GM18507 (cell line): ENCODE measurements at places on chromosomes 5 and 9.

- DNase-seq = no peak
Observed at GRCh38 chr9:14522627-14523379, 170.4 kb downstream of the ZDHHC21 start.

DNA sequence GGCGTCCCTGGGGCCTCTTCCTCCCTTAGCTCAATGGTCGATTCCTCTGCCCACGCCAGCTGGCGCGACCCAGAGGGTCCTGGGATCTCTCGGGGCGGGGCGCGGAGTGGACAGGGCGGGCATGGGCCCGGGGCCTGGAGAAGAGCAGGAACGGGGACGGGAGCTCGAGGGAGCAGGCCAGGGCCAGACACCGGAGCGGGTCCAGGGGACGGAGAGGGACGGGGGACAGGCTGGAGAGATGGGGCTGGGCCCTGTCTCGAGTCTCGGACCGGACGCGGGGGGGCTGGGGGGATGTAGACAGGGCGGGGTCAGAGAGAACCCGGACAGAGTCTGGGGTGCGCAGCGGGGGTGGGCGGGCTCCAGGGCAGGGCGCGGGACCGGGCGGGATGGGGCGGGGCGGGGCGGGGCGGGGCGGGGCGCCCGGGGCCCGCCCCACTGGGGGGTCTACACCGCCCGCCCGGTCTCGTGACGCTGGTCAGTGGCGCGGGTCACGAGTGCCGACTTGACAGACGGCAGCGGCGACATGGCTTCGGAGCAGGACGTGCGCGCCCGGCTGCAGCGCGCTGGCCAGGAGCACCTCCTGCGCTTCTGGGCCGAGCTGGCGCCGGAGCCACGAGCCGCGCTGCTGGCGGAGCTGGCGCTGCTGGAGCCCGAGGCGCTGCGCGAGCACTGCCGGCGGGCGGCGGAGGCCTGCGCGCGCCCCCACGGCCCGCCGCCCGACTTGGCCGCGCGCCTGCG, at the start of gene UAP1L1:
Gene UAP1L1, plus strand, starts transcription at position 508 of the 738 bp plus-strand sequence. Its CDS starts 16 bp downstream, at position 524.
- no peak for DNase-seq

GRCh38 chr9:92245005-92245797, 48.3 kb downstream of the IARS1 start:
- DNase-seq = no peak

DNA sequence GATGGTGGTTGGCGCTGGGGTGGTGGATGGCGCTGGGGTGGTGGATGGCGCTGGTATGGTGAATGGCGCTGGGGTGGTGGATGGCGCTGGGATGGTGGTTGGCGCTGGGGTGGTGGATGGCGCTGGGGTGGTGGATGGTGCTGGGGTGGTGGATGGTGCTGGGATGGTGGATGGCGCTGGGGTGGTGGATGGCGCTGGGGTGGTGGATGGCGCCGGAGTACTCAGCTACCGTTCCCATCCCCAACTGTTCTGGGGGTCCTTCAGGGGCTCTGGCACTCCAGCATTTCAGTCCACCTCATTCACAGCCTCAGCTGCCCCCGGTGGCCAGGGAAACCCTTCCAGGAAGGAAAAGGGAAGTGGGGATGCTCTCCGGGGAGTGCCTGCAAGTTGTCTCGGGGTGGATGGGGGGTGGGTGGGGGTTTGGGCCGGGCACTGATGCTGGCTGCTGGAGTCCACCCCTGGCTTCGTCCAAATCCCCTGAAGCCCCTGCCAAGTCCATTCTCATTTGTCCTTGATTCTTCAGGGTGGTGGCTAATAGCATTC, 147.3 kb upstream of the COL5A1 start:
- DNase-seq = no peak

- no peak for DNase-seq
Observed at GRCh38 chr9:15306068-15306756, 804 bp downstream of the TTC39B start.

DNA sequence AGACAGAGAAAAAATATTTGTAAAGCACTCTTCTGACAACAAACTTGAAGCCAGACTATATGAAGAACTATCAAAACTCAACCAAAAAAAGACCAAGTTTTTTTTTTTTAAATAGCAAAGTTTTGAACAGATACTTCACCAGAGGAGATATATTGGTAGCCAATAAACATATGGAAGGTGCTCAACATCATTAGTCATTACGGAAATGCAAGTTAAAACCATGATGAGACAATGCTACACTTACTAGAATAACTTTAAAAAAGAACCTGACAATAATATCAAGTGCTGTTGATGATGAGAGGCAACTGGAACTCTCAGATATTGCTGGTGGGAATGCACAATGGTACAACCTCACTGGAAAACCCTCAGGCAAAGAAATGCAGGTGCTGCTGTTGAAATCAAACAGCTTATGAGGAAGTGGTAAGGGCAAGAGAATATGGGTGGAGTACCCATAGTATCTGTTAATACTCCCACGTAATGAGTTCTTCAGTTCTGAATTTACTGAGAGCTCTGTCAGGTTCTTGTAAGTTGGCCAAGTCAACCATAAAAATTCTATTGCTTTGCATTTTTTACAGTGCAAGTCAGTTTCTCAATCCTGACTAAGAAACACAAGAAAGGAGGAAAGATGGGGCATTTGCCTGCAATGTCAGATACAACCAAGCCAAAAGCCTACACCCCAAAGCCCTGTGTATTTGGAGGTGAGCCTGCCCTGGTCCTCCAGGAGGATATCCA, 87.3 kb upstream of the GNAQ start:
- no peak for DNase-seq

DNA sequence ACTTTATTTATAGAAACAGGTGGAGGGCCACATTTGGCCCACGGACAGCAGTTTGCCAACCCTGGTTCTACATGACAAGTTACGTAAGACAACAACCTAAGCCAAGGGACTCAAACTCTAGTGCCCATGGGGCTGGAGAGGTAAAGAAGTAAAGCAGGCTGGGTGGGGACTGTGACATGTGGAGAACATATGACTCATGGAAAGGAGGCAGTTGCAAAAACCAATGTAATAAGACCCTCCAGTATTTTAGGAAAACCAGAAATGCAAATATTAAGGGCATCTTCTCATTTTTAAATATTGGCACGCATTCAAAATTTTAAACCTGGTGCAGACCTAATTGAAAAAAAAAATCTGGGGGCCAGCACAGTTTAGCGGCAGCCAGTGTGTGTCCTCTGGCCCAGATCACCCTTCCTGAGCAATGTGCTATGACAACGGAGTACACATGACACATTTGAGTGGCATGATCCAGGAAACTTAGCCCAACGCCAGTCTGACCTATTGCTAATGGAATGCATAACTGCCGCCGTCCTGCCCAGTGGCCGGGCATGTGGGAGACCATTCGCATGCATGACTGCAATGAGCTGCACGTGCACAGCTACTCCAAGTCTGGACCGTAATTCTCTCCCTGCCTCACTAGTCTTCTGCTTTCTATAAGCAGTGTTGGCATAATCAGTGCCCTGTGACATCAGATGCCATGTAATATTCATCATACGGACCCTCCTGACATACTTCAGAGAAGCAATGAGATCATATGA, 97.2 kb downstream of the SH3TC2 start:
- DNase-seq = no peak

- DNase-seq = no peak
Observed at GRCh38 chr5:168176941-168177340, 114.5 kb upstream of the WWC1 start.

GRCh38 chr5:98627121-98627520, 146.3 kb upstream of the RGMB start:
- no peak for DNase-seq

DNA sequence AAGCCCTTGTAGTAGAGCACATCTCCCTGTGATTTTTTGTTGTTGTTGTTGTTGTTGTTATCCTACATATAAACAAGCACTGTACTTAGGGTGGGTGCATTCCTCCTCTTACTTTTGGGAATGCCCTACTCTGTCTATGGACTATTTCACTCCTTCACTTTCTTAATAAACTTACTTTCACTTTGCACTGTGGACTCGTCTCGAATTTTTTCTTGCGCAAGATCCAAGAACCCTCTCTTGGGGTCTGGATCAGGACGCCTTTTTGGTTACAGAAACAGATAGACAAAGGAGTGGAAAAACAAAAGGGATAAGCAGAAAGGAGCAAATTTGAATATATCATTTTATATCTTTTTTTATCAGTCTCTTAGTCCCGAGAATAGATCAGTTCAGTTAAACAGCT, 14.4 kb upstream of the PAIP1 start:
- DNase-seq = no peak

DNA sequence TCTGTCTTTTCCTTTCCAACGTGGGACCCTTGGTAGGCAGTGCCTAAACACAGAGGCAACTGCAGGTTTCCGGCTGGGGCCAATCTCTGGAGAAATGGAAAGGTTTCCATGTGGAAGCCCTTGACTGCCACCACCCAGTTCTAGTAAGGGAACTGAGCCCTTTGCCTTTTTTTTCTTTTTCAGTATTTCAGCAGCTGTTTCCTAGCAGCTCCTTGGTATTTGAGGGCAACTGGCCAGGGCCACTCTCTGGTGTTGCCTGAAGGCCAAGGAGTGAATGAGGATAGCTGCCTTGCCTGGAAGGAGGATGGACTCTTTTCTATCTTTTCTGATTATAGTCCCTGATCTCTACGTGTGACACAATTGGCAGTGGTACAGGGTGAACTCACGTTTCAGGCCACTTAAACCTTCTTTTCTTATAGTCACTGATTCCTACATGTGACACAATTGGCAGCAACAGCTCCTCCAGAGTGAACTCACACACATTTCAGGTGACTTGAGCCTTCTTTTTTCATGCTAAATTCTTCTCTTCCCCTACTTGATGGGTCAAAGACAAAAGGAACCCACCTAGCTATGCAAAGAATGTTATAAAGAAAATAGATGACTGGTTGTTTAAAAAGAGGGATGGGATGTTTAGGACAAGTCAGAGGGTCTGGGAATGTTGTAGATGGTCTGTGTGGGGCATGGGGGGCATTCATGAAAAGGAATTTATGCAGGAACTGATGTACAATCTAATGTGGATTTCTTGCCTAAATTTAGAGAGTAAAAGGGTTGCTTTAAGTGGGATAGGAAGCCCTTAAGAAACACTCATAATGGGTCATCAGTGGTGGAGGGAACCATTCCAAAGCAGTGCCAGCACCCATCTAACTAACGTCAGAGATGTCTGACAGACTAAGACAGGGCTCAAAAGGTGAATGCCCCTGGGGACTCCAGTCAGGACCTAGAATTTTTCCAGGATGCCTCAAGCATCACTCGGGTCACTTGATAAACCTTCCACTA, 190.1 kb downstream of the TMEM232 start:
- DNase-seq = no peak

- no peak for DNase-seq
Observed at GRCh38 chr9:1207686-1208085, 157.5 kb downstream of the DMRT2 start.

GRCh38 chr9:82128011-82128696, 139.6 kb downstream of the SPATA31D1 start:
- no peak for DNase-seq

DNA sequence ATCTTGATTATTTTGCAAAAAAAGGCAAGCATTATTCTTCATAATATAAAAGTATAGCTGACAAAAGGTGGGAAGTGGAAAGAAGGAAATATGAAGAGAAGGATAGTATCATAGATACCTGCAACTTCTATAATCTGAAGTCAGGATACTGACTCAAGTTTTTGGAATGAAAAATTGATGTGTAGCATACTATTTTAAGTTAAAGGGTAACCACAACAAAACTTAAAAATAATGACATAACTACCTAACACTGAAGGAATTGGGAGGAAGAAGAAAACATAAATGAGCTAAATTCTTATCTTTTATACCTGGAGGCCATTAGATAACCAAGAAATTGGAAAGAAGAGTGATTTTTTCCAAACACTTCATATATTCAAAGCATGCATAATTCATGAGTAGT, 51.8 kb upstream of the TLE1 start:
- no peak for DNase-seq

DNA sequence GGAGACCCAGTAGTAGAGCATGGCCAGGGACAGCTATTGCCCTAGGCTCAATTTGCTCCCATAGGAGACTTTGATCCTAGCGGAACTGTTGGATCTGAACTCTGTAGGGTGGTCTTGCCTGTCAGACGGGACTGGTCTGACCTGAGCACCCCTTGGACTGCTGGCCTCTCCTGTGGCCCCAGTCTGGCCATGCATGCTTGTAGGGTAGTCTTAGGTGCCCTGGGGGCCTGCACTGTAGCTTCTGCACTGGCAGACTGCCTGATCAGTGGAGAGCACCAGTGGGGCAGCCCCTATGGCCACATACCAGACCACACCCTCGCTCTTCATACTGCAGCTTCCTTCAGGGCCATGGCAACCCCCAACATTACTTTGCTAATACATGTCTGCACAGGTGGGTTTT, 396.1 kb upstream of the GRAMD2B start:
- no peak for DNase-seq

DNA sequence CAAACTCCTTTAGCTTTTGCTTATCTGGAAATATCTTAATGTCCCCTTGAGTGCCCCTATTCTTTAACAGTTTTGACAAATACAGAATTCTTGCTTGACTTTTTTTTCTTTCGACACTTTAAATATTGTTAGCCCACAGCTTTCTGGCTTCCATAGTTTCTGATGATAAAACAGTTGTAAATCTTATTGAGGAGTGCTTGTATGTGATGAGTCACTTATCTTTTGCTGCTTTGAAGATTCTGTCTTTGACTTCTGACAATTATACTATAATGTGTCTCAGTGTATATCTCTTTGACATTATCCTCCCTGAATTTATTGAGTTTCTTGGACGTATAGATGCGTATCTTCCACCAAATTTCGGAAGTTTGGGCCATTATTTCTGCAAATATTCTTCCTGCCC, 21.6 kb downstream of the FBXL17 start:
- no peak for DNase-seq

DNA sequence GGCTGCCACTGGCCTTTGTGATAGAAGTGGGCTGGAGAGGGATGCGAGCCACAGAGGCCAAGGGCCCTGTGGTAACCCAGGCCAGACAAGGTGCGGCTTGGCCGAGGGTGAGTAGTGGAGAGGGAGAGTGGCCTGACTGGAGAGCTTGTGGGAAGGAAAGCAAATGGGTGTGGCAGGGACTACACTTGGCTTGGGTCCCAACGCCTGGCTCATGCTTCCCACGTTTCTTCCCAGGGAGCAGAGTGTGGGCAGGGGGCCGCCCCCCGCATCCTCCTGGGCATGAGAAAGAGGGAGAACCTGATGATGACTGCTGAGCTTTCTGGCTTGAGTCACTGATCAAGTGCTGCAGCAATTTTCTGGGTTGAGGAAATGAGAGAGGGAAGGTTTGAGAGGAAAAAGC, 95.7 kb downstream of the ANKH start:
- DNase-seq = no peak

- DNase-seq = no peak
Observed at GRCh38 chr5:140344683-140345423, 1.6 kb downstream of the HBEGF start.

- DNase-seq = peak; percentile 71
Observed at GRCh38 chr5:179806250-179807048, at the start of gene MGAT4B. Gene MGAT4B, minus strand, starts transcription at chr5:179806866. Its CDS starts 283 bp downstream, at chr5:179806583.

GRCh38 chr5:117859176-117859575, 1129.2 kb downstream of the DTWD2 start:
- no peak for DNase-seq

DNA sequence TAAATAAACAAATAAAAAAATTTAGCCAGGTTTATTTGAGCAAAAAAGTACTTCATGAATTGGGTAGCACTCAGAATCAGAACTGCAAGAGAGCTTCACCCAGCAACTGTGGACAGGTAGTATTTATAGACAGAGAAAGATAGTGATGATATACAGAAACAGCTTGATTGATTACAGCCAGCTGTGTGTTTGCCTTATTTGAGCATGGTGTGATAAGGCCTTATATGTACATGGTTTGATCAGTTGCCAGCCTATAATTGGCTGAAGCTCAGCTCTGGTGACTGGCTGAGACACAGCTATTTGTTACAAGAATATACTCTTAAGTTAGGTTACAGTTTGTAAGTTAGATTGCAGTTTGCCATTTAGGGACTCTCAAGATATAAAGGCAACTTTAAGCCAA, 34.3 kb upstream of the ARL15 start:
- DNase-seq = no peak
